ENCODE measurements at places on chromosomes 16 and 17. TPM values are rescaled to one million over a fixed set of nuclear protein-coding genes. Genes with fewer than 3 reads are reported as not detected.

The KPNA2 gene
- 91.9 TPM for total RNA-seq

The SCGB1C2 gene
- total RNA-seq: not detected

The KCNJ2 gene
- total RNA-seq: 0.82 TPM

The ZNF785 gene
- total RNA-seq: 8.8 TPM

The KRTAP4-1 gene
- not detected for total RNA-seq
